ENCODE measurements at places on chromosomes 4 and X. TPM values are rescaled to one million over a fixed set of nuclear protein-coding genes. Genes with fewer than 3 reads are reported as not detected.

SMS gene
- 291 TPM for total RNA-seq

LYAR gene
- total RNA-seq = 41.0 TPM

SOD3 gene
- under 0.01 TPM for total RNA-seq

CCNA2 gene
- total RNA-seq = 82.8 TPM

SFRP2 gene
- total RNA-seq = not detected

MAGEB6B gene
- total RNA-seq = not detected

CLNK gene
- total RNA-seq = not detected

FANCB gene
- 10.2 TPM for total RNA-seq

SORBS2 gene
- 30.4 TPM for total RNA-seq
